ENCODE measurements at places on chromosomes 13 and 19. TPM values are rescaled to one million over a fixed set of nuclear protein-coding genes. Genes with fewer than 3 reads are reported as not detected.
A peak's percentile ranks its signal among the peaks of the same experiment; 100 is the strongest.

POMP gene
- total RNA-seq, result 49.6 TPM

GPR12 gene
- total RNA-seq, result not detected

RRAS gene
- total RNA-seq, result 26.9 TPM

IGSF23 gene
- not detected for total RNA-seq

CGB7 gene
- 26.5 TPM for total RNA-seq

PLPP2 gene
- 8.4 TPM for total RNA-seq

DNA sequence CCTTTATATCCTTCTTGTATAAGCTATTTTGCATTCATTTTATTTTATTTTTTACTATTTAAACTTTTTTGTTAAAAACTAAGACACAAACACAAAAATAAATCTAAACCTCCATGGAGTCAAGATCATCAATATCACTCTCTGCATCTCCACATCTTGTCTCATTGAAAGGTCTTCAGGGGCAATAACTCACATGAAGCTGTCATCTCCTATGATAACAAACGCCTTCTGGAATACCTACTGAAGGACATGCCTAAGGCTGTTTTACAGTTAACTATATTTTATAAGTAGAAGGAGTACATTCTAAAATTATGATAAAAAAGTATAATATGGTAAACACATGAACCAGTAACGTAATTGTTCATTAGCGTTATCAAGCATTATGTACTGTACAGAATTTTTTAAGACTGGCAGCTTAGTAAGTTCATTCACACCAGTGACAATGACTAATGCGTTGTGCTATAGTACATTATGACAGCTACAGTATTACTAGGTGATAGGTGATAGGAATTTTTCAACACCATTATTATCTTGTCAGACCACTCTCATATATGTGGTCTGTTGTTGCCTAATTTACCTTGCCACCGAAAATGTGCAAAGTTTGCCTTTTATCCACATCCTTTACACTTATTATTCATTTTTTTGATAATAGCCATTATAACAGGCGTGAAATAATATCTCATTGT is 390.7 kb upstream of the SLITRK1 start:
- DNase-seq, result no peak

GRCh38 chr19:48271531-48272151 is 1.8 kb downstream of the ZNF114 start:
- DNase-seq, result no peak

DNA sequence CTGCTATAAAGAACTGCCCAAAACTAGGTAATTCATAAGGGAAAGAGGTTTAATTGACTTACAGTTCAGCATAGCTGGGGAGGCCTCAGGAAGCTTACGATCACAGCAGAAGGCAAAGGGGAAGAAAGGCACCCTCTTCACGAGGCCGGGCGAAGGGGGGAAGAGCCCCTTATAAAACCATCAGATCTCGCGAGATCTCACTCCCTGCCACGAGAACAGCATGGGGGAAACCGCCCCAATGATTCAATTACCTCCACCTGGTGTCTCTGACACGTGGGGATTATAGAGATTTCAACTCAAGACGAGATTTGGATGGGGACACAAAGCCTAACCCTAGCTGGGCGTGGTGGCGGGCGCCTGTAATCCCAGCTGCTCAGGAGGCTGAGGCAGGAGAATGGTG is 42.8 kb downstream of the SLC6A16 start:
- DNase-seq, result no peak

DNA sequence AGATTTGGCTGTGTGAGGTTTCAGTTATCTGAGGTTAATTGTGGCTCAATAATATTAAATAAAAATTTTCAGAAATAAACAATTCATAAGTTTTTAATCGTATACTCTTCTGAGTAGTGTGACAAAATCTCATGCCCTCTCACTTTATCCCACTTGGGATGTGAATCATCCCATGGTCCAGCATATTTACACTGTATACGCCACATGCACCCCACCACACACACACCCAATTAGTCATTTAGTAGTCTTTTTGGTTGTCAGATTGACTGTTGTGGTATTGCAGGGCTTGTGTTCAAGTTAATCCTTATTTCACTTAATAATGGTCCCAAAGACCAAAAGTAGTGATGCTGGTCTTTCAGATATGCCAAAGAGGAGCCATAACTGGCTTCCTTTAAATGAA is 66.4 kb upstream of the PCDH9 start:
- DNase-seq, result no peak

- no peak for DNase-seq
Observed at GRCh38 chr19:18362934-18363542, 22.6 kb downstream of the PGPEP1 start.

DNA sequence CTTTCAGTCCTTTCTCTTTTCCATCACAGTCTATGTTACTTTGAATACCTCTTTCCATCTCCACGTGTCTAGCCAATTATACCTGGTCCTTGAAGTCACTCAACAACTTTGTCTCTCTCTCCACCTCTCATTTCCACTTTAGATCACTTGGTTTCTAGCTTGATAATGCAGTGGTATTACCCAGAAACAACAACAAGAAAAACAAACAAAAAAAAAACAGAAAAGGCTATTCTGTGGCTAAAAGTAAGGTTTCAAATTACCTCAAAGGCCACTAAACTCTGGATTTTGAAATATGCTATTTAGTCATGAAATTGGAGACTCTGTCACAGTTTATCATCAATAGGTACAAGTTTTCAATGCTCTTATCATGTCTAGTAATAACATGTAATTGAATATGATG is 184.8 kb downstream of the PCDH9 start:
- DNase-seq, result no peak

DNA sequence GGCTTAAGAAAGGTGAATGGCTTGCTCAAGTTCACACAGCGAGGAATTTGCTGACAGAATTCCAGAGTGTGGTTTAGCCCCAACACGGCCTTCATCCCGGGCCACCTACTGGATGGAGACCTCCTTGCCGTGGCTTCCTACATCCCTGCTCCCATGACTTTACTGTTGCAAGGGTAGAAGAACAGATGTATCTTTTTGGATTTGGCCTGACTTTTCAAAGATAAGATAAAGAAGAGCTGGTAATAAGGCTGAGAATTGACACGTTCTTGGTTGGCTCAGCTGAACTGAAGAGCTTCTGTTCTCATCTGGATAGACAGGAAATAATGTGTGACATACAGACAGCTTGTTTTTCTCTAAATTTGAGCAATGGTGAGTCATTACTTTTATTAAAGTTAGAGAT is 113.1 kb downstream of the KLF5 start:
- no peak for DNase-seq

GRCh38 chr13:70668983-70669382 is 560.7 kb upstream of the KLHL1 start:
- DNase-seq, result no peak

GRCh38 chr13:113178070-113178895 is 19.8 kb downstream of the PROZ start:
- no peak for DNase-seq

GRCh38 chr19:30790056-30790680 is 418.0 kb downstream of the ZNF536 start:
- no peak for DNase-seq

- DNase-seq, result no peak
Observed at GRCh38 chr13:110676595-110677587, 29.0 kb downstream of the CARS2 start.

- DNase-seq, result no peak
Observed at GRCh38 chr19:10918359-10918758, 10.1 kb downstream of the YIPF2 start.

GRCh38 chr19:46481947-46482346 is 10.6 kb upstream of the PNMA8A start:
- DNase-seq, result no peak

DNA sequence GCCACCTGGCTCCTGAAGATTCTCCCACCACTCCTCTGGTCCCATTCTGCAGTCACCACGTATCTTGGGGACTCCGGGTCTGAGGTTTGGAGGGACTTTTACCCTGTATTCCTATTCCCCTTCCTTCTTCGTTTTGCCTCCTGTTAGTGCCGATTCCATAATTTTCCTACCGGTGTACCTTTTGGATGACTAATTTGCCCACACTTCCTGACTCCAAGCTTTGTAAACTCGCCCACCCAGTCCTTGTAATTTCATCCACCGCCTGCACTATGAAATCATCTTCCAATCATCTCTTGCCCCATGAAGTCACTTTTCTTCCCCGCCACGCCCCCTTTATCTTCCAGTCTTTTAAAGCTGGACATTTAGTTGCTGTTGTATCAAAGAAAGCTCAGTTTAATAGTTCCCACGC is 572 bp downstream of the UCHL3 start:
- peak; percentile 50 for DNase-seq

DNA sequence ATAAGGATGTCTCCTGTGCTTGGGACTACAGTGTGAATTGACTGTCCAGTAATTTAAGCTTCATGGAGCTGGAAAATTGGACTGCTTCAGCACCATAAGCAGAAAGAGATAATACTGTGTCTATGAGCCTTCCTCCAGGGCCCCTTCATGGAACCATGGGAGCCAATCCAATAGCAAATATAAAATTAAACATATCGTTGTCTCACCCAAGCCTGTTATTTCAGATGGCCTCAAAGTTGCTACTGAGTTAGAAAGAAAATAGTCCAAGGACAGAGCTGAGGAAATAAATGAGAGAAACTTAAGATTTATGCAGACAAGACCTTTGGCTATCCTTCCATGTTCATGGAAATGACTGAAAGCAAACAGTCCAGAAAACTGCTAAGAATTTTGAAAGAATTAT is 57.2 kb downstream of the TNFSF11 start:
- no peak for DNase-seq

GRCh38 chr19:10486551-10486950 is 16.6 kb downstream of the KEAP1 start:
- DNase-seq, result no peak

- DNase-seq, result no peak
Observed at GRCh38 chr13:111480503-111480902, 160.1 kb downstream of the TEX29 start.

DNA sequence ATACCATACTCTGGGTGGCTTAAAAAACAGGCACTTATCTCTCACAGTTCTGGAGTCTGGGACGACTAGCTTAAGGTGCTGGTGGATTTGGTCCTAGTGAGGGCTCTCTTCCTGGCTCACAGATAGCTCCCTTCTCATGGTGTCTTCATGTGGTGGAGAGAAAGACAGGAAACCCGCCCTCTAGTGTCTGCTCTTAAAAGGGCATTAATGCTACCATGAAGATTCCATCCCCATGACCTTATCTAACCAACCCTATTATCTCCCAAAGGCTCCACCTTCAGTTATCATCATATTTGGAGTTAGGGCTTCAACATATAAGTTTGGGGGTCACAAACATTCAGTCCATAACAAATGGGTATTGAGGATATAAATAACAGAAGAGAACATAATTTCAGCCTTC is 139.4 kb downstream of the HS6ST3 start:
- DNase-seq, result no peak

DNA sequence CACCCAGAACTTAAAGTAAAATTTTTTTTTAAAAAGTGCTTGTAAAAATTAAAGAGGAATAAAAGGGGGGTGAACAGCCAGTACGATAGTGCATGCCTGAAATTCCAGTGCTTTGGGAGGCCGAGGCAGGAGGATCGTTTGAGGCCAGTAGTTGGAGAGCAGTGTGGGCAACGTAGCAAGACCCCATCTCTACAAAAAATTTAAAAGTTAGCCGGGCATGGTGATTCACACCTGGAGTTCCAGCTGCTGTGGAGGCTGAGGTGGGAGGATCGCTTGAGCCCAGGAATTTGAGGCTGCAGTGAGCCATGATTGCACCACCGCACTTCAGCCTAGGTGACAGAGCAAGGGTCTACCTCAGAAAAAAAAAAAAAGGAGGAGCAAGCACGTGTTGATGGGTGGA is 7.8 kb downstream of the ADAMTSL5 start:
- DNase-seq, result no peak

DNA sequence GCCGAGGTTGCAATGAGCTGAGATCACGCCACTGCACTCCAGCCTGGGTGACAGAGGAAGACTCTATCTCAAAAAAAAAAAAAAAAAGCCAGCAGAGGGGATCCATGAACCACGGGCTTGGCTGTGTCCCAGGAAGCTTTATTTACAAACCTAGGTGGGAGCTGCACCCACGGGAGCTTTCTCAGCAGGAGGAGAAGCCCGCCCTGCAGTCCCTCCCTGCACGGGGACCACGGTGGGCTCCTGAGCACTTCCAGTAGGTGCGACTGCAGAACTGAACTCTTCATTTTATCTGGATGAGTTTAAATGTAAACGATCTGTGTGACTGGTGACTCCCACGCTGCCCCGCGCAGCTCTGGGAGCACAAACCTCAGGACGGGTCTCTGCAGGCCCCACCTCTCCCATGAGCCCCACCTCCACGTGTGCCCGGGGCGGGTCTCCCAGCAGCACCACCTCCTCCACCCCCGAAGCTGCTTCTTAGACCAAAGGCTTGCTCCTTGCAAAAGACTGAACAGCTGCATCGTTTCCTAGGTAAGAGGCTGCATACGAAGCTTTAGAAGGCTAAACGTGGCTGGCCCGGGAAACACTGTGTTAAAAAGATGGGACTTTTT is 66.4 kb downstream of the SPACA7 start:
- no peak for DNase-seq

- no peak for DNase-seq
Observed at GRCh38 chr19:58429745-58430144, 10.2 kb downstream of the ZNF132 start.

DNA sequence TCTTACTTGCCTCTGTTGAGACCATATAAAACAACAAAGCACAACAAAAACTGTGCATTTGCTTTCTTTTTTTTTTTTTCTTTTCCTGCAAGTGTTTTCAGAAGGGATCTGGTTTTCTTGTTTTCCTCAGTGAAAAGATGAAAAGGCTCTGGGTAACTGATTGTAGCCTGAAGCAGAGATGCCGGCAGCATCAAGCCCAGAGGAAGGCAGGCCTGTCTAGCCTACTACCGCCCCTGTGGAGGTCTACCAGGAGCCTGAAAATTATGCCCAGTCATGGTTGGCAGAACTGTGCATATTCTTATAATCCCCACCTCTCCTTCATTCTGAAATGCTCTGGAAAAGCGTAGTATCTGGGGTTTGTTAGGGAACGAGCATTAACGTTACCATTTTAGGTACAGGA is 32.6 kb upstream of the MEDAG start:
- no peak for DNase-seq

Measured in mesothelial cell of epicardium (in vitro differentiated cells).